ENCODE measurements at places on chromosomes 2 and 18.
A peak's percentile ranks its signal among the peaks of the same experiment; 100 is the strongest.

- DNase-seq = no peak
Observed at GRCh38 chr2:173676647-173677046, 288.5 kb downstream of the SP3 start.

- no peak for DNase-seq
Observed at GRCh38 chr2:42359304-42359964, 1.6 kb downstream of the COX7A2L start.

DNA sequence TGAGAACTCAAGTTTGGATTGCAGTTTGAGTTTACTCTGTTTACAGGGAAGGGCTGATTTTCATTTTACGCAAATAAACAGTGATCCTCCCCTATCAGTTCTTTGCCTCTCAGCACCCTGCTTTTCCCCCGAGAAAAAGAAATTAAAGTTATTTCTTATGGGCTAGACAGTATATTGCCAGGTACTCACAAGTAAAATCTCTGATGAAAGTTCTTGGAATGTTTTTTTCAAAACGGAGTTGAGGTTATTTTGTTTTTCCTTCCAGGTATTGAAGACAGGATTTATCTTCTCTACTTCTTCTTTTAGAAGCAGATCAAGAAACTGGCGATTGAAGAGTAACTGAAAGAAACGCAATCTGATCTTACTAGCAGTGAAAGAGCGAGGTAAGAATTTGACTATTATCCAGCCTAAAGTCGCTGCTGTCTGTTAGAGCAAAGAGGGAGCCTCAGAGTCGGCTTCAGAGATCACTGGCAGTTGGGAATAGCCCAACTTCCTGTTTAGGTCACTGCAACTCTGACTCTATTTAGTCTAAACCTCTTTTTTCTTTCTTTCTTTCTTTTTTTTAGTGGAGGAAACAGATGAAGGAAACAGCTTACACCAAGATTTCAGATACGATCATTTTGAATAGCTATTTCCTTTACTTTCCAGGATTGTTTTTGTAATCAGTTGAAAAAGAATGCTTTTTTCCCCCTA, at the start of gene TFPI:
TFPI (minus strand) TSS at position 425 of the 693 bp plus-strand sequence. CDS start 50,667 bp downstream, outside the sequence.
- DNase-seq = no peak

GRCh38 chr2:128438586-128438985, 119.9 kb upstream of the HS6ST1 start:
- no peak for DNase-seq

GRCh38 chr2:30230497-30231211, 680 bp upstream of the LBH start:
- DNase-seq = peak; percentile 68

GRCh38 chr18:44870631-44871502, 190.2 kb downstream of the SETBP1 start:
- DNase-seq = no peak

GRCh38 chr2:32360416-32360815, 3.6 kb downstream of the BIRC6 start:
- no peak for DNase-seq

- no peak for DNase-seq
Observed at GRCh38 chr2:112026509-112026908, 28.6 kb upstream of the TMEM87B start.

DNA sequence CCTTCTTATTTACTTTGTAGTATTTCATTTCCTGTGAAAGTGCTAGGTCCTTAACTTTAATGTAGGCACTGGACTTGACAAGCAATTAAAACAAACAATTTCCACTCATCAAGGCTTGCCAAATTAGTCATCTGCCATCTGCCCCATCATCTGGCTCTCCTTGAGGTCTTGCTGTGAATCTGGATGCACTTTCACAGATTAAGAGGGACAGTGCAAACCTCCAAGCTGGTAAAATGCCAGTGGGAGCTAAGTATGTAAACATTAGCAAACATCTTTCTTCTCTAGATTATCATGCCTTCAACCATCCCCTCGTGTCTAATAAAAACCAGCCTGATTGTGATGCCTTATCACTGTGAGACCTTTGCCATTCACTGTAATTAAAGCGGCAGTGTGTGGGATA, 402.9 kb downstream of the ERBB4 start:
- peak; percentile 35 for DNase-seq

- DNase-seq = no peak
Observed at GRCh38 chr2:195450552-195451113, 206.4 kb upstream of the SLC39A10 start.

GRCh38 chr2:59206361-59206760, 965.2 kb upstream of the FANCL start:
- DNase-seq = no peak

DNA sequence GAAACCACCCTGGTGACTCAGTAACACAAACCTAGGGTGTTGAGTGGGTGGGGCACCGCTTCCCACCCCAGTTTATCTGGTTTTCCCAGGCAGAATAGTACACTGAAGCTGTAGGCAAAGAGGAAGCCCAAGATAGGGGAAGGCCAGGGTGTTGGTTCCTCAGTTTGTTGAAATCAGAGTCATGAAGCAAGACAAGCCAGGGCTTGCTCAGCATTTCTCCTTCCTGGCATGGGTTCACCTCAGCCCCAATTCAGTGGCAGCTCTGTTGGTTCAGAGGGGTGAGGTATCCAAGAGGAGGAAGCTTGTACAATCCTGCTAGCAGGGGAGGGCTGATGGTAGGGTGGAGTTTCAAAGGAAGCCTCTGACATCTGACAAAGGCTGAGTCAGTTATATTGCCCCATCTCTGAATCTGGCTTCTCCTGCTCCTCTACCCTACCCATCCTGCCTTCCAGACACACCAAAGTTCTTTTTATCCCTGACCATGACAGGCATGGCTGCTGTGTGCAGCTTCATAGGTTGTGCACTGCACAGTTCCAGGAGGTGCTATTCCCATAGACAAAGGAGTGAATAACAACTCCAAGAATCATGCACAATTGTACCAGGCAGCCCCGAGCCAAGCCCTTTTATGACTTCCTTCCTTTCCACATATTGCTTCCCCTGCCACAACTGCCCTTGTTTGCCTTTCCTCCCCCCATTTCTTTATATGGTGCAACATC, 24.9 kb upstream of the RAB10 start:
- DNase-seq = no peak

DNA sequence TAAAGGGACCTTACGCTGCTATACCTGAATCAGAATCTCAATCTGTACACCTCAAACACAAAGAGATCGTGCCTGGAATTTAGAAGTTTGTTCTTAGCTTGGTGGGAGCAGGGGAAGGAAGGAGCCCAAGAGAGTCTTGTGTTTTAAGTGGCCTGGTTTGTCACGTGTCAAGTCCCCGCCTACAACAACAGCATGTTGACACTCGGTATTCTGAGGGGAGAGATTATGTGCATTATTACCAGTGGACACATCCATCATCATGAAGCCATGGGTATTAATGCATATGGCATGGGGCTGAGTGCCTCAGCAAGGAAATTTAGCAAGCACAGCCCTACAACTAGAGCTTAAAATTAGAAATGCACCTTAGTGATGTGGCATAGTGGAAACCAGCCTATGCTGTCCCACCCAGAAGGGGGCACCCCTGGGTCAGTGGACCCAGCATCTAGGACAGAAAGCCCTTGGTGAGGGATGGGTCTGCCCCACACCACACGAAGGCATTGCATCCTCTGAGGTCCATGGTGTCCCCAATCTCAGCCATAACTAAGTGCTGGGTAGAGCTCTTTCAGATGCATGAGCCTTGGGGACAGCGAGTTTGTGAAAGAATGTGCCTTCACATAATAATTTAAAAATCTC, 138.7 kb downstream of the MGAT5 start:
- DNase-seq = no peak

GRCh38 chr18:12928641-12929040, 19.2 kb upstream of the SEH1L start:
- DNase-seq = no peak

DNA sequence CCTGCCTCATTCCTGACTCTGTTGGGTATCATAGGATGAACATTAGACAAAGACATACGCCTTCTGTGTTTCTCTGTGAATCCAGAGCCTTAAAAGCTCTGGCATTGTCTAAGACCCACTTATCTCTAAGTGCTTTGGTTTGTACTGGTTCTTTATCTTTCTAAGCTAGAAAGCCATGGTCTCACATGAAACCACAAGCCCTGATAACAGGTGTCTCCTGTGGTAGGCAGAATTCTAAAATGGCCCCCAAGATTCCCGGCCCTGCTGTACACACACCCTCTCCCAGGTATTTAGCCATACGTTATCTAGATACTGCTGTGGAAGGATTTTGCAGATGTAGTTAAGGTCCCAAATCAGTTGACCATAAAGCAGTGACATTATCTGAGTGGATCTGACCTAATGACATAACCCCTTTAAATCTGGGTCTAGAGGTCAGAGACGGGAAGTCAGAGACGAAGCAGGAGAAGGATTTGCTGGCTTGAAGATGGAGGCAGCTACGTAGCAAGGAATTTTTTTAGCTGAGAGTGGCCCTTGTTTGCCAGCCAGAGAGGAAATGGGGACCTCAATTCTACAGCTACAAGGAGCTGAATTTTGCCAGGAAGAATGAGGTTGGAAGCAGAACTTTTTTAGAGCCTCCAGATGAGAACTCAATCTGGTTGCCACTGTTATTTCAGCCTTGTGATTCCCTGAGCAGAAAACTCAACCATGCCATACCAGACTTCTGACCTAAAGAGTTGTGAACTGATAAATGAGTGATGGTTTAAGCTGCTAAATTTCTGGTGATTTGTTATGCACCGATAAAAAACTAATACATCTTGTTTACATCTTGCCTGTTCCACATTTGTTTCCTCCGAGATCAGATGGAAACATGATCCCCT, 186.7 kb downstream of the CAMKMT start:
- DNase-seq = no peak

DNA sequence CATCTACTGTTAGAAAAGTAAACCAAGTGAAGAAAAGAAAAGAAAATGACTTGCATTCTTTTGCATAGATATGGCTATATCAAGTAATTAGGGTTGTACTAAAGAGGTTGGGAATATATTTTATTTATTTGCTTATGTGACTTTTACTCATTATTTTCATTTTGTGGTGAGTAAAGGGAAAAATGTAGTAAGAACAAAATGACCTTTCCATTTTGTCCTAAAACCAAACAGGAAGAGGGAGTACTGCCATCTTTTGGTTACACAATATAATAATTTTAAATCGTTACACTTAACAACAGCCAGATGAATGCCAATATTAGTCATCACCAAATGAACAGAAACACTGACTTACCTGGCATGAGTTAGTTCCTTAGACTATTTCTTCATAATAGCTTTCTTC, 47.3 kb upstream of the NDUFV2 start:
- no peak for DNase-seq

GRCh38 chr18:57780706-57781347, 22.3 kb downstream of the ATP8B1 start:
- DNase-seq = no peak

DNA sequence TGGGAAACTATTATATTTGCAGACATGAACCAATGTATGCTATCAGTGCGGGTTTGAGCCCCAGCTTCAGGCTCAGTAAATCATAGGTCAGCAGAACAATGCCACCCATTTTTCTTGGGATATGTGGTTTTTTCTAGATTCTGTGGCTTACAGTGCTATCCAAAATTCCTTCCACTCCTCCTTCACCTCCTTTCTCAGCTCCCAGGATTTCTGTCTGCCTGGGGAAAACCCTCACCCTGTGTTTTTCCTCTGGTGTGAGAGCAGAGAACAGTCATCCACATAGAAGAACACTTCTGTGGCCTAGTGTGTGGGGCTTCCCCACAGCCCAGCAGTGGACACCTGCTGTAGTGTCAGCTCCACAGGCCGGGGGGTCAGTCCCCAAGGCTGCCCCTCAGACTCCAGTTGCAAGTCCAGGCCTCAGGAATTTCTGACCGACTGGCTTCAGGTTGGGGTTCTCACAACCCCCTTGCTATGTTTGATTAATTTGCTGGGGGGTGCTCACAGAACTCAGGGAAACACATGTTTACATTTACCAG, 238.2 kb downstream of the LDLRAD4 start:
- DNase-seq = no peak

DNA sequence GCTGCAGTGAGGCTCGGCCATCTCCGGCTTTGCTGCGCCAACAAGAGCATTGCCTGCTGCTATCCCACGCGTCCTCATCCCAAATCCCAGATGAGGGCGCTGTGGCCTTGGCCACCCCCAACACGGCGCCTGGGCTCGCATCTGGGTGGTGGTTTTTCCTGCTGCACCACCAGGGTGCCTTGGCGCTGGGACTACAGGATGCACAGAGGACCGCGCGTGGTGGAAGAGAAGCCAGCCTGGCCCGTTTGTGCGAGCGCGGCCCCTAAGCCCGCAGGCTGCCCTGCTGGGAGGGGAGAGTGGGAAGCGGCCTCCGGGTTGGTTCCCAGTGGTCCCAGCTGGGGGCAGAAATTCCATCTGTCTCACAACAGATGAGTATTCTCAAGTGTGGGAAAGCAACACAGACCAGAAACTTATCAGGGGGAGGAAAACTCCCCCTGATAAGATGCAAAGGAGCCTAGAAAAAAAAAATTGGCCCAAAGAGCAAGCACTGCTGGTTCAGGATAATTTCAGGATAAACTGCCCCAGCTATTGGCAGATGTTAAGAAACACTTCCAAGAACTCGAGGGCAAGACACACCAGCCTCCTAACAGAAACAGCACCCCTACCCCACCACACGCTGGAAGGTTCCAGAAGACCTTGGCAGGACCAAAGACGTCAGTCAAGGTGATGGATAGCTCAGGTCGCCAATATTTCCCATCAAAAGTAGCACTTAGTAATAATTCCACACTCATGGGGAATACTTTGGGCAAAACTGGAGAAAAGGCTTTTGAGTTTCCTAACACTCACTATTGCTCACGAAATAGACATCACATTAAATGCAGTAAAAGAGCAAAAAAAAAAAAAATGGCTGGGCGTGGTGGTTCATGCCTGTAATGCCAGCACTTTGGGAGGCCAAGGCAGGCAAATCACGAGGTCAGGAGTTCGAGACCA, 152.1 kb downstream of the PXDN start:
- peak; percentile 95 for DNase-seq

GRCh38 chr2:69997015-69997830, 35.8 kb upstream of the ASPRV1 start:
- DNase-seq = no peak

GRCh38 chr2:240931319-240931949, 25.3 kb downstream of the CROCC2 start:
- no peak for DNase-seq

GRCh38 chr2:226747288-226747687, 52.3 kb downstream of the IRS1 start:
- no peak for DNase-seq

DNA sequence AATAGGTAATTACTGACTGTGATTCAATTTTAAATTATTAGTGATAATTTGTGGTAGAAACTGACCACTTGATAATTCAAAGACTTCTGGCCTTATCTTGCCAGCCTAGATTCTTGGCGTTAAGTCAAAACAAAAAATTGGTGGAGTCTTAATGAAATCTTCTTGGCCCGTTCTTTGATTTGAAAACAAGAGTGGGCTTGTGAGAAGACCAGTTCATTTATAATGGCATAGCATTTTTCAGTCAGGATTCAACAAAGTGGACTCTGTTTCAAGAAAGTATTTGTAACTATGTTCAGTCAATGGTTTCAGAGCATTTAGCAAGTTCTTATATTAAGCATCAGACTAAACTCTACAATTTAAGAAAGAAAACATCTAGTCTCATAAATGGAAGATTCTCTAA, 26.0 kb downstream of the ITGA4 start:
- no peak for DNase-seq

Data from WERI-Rb-1 (cell line).